ENCODE measurements at places on chromosomes 16 and 17. TPM values are rescaled to one million over a fixed set of nuclear protein-coding genes. Genes with fewer than 3 reads are reported as not detected.

LAT gene
- total RNA-seq, result 1.0 TPM

CDK3 gene
- 3.5 TPM for total RNA-seq

ATP6V0D1 gene
- total RNA-seq, result 50.0 TPM

PMFBP1 gene
- total RNA-seq, result 1.4 TPM

KRT39 gene
- total RNA-seq, result not detected

GRCh38 chr16:11121083-11121608 lies 134.9 kb downstream of the SOCS1 start:
- no peak for DNase-seq

DNA sequence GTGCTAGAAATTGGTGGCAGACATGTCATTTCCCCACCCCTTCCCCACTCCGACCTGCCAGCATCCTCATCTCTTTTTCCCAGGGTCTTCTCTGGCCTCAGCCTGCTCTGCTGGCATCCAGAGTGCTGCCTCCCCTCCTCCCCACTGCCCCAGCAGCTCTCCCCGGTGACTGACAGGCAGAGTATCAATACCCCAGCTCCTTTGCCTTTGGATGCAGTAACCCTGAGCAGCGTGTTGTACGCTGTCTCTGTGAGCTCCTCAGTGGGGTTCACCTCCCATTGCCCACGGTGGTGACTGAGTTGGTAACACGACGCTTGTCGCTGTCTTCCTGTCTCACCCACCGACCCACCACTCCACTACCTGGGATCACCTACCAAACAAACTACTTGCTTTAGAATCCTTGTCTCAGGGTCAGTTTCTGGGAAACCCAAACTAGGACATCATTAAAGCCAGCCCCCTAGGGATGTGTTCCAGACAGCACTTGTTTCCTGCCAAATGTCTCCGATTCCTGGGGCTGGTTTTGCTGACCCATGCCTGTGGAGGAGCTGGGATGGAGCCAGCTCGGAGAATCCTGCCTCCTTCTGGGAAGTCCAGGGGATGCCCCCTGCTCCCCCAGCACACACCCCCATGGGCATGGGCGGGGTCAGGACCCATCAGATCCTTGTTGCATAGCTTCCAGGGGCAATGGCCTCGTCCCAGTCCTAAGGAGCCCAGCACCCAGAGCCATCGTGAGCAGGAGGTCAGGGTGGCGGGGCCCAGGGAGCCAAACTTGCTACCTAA lies 8.3 kb upstream of the SBK1 start:
- DNase-seq, result no peak

DNA sequence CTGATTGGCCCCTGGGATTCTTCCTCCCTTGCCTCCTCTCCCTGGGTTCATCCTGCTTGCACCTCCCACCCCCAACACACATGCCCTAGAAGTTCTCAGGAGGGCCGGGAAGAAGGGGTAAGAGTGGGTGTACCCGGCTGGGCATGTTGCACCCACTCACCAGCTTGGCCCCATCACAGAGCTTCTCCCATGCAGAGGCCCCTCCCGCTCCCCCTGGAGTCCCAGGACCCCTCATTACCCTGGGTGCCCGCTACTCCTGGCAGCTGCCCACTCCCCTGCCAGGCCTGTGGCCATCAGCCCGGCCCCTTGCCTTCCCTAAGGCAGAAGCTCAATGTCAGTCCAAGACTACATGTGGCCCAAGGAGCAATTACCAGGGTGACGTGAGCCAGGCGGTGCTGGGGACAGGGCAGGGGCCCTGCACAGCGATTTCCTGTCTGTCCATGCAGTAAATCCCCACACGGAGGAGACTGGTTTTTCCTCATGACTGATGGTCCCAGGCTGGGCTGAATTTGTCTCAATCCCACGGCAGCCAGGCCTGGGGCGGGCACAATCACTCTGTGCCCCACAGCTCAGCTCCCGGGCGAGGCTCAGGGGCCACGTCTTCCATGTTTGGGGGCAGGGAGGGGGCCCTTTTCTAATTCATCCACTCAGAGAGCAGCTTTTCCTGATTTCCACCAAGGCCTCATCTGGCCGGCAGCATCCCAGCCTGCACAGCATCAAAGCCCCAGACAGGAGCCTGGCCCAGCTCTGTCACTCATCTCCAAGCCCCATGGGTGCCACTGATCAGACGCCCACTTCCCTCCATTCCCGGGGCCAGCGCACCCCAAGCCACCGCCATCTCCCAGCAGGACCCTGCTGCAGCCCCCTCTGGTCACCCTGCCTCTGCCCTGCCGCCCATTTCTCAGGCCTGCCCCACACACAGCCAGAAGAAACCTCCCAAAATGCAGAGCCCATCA lies 234.7 kb downstream of the KATNIP start:
- DNase-seq, result no peak

GRCh38 chr17:38874505-38875400 lies 4.9 kb downstream of the LASP1 start:
- no peak for DNase-seq

DNA sequence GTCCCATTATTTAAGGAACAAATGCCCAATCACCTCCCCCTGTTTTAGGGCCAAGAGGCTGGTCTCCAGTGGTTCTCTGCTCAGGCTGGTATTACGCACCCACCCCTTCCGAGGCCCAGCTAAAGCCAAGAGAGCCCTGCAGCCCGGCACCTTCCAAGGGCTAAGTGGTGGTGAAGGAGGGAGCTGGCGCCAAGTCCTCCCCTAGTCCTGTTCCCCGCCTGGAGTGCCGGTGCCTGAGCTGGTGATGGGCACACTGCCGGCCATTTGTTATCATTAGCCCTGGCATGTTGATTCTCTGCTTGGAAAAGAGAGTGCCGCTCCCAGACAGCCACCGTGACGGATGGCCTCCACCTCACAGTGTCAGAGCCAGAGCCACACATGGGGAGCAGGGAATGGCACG lies 31.9 kb downstream of the GRIN2C start:
- no peak for DNase-seq

DNA sequence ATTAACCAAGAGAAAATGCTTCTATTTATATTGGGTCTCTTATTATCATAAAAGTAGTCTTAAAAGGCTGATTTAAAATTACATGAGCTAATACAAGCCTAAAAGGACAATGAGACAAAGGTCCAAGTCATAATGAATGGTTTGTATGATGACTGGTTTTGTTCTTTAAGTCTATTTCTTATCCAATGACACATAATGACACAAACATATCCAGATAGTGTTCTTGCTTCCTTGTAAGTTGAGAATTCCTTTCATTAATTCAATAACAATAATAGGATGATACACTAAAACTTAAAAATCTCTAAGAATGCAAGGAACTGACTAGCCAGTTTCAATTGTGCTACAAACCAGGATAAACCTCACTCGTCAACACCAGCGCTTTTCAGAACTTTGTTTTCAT lies 244.1 kb downstream of the CEP112 start:
- DNase-seq, result no peak

DNA sequence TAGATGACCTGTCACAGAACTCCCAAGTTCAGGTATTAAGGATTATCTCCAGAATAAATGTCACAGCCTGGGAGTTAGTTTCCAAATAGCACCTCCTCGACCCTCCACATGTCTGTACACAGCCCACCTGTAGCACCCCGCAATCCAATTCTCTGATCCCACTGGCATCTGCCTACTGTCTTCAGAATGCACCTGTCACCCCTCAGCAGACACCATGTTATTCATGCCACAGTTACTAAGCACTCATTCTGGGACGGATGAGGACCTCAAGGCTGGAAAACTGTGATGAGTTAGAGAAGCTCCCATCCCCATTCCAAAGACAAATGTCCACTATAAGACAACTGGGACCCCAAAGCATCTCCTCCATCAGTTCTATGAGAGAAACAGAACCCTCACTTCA lies 7.8 kb downstream of the EMP2 start:
- DNase-seq, result no peak

- DNase-seq, result no peak
Measured at GRCh38 chr17:48492401-48493298, 38.2 kb downstream of the HOXB1 start.

DNA sequence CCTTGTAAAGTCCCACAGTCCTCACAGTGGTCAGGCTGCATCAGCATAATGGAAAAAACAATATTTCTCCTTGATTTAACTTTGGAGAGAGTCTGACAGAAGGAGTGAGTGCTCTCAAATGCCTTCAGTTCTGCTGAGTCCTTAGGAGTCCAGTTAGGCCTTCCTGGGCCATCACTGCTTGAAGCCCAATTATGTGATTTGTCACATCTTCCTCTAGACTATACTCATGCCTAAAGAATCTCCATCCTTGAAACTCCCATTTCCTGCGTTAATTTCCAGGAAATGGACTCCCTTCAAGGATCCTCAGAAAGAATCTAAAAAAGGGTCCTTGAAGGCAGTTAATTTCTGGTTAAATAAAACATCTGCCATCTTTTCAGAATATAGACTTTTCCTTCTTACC lies 52.8 kb downstream of the SLFN5 start:
- DNase-seq, result no peak

- no peak for DNase-seq
Measured at GRCh38 chr17:43308999-43309398, 75.2 kb upstream of the RNU2-1 start.

- no peak for DNase-seq
Measured at GRCh38 chr16:72890587-72890986, 157.3 kb downstream of the ZFHX3 start.

DNA sequence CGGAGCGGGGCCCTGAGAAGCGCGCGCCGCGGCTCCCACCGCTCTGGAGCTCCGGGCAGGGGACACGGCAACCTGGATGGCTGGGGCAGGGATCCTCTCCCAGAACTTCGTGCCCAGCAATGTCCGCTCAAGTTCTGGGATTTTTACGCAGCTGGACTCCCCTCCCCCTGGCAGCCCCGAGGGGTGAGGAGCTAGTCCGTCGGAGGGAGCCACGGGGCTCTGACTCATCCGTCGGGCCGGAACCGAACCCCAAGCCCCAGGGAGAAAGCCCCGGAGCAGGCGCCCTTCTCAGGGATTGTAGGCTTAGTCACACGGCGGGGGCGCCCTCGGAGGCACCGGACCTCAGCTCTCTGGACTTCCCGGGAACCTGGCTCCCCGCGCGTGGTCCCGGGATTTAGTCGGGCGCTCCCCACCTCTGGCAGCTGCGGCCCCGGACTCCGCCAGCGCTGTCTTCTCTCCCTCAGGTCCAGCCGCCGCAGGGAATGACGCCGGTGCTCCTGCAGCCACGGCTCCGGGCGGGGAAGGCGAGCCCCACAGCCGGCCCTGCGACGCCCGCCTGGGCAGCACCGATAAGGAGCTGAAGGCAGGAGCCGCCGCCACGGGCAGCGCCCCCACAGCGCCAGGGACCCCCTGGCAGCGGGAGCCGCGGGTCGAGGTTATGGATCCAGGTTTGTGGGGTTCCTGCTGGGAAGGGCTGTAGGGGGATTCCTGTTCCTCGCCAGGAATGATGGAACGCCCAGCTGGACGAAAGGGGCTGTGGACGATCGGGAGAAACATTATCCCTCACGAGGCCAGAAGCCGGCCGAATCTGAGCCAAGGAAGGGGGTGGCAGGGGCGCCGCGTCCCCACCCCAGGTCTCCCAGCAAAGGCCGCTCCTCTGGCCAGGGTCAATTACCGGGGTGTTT lies 830 bp downstream of the SPHK1 start:
- DNase-seq, result no peak

DNA sequence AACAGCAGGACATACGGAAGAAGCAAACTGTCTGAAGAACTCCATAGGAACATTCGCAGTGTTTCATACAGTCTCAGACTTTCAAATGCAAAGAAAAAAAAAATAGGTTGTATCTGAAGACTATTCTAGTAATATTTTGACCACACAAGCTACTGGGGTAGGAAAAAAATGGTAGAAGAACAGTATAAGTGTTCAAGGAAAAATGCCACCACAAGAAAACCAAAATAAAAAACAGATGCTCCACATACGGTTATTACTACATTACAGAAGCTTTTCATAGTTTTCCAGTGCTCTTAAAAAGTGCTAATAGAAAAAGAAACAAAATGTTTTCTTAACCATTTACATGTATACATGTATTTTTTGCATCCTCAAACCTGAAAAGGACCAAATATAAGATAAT lies 3.7 kb downstream of the NCOR1 start:
- DNase-seq, result no peak

GRCh38 chr17:15409721-15410250 lies 57.6 kb downstream of the CDRT4 start:
- DNase-seq, result no peak

- DNase-seq, result no peak
Measured at GRCh38 chr16:4426021-4426684, 485 bp downstream of the DNAJA3 start.

GRCh38 chr17:28317966-28318758 lies 838 bp upstream of the TMEM97 start:
- DNase-seq, result no peak
